NCI-H345 (cell line): ENCODE measurements at places on chromosomes 6 and 20.

DNA sequence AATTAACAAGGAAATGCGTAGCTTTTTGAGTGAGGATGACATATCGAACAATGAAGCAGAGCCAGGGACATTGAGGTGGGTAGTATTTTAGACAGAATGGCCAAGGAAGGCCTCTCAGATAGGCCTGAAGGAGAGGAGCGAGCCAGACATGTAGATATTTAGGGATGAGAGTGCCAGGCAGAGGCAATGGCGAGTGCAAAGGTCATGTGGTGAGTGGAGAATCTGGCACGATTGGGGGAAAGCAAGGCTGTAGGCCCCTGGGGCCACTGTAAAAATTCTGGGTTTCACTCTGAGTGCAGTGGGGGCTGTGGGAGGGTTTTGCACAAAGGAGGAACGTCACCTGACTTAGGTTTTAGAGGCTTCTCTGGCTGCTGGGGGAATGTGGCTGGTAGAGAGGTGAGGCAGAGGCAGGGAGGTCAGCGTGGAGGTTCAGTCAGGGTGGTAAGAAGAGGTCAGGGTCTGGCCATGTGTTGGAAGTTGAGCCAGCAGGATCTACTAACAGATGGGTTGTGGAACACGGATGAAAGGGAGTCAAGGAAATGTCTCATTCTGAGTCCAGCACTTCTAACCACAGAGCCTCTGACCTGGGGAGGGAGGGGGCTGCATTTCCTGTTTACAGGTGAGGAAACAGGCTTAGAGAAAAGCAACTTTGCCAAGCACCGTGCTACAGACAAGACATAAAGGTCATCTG is 11.3 kb downstream of the SIRPA start:
- DNase-seq: no peak

DNA sequence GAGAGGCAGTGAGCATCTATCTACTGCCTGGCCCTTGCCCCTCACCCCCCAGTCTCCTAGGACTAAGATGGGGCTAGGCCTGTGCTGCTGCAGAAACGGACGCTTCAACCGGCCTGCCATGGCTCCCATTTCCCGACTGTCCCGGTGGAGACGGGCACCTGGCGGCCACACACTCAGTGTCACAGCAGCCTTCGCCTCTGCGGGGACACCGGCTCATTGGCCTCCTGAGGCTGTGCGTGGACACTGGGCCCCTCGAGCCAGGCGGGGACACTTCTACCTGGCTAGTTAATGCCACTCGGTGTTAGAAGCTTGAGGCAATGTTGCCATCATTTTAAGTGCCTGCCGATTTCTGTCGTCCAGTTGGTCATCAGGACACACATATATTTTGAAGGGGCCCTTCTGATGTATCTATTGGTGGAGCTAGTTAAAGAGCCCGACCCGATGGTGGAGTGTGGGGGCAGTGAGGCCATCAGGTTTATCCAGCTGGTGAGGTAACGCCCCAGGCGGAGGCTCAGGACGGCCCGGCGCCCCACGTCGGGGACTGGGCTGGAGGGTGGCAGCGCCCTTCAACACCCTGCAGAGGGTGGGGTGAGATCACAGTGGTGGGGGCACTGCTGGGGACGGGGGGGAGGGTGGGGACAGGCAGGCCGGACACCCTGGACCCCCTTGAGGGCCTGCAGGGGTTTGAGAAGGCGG is 58.9 kb upstream of the GATA5 start:
- DNase-seq: no peak

GRCh38 chr6:12751694-12752325 is 35.2 kb downstream of the PHACTR1 start:
- DNase-seq: no peak

DNA sequence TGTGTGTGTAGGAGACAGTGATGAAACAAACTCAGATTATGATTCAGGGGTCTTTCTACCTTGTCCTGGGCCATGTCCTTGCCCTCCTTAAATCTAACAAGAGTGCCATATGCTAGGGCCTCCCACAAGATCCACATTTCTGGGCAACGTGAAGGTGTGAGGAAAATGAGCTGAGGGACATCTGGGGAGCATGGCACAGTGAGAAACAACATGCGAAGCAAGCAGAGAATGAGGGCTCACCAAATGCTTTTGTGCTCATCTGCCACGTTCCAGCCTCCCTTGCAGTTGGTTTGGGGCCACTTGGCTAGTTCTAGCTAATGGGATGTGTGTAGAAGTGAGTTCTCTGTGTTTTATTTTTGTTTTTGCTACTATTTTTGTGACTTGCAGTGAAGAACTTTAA is 21.4 kb upstream of the RNF182 start:
- DNase-seq: no peak

- no peak for DNase-seq
Observed at GRCh38 chr20:10093087-10093591, 58.4 kb downstream of the ANKEF1 start.

- no peak for DNase-seq
Observed at GRCh38 chr6:124714728-124715127, 247.5 kb upstream of the RNF217 start.

DNA sequence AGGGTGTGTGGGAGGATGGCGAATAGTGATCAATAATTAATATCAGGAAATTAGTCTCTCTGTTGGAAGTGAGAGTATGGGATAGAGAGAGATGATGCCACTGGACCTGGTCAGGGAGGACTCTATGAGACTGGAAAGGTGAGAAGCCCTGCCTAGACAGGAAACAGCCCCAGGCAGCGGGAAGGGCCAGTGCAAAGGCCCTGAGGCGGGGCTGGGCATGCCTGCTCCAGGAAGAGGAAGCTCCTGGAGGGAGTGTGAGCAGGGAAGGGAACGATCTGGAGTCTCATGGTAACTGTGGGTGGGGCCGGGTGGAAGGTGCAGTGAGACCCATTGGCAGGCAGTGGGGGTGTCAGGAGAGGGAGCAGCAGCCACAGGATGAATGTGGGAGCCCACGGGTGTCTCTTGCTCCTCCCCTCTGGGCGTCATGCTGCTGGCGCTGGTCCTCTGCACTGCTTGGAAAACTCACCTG is 1.8 kb upstream of the CST3 start:
- DNase-seq: no peak

GRCh38 chr6:36834576-36835341 is 4.5 kb downstream of the CPNE5 start:
- no peak for DNase-seq

DNA sequence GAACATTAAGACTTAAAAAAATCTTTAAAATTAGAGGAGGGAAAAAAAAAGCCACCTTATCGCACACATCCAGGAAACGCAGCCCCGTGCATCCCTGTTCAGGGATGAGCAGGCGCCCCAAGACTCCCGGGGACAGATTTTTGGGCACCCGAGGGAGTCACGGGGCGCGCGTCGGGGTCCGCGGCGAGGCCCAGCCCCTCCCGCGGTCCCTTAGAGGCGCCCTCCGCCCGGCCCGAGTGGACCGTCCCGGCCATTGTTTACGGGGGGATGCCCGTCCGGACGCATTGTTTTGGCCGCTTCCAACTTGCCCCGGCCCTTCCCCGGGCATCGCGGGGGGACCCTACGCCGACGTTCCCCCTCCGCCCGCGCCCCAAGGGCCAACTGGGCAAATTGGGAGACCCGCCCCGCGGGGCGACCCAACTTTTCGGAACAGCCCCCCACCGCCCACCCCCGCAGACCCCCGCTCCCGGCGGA is 610 bp downstream of the ZNF217 start:
- no peak for DNase-seq

- DNase-seq: no peak
Observed at GRCh38 chr6:158069800-158070195, 88.1 kb downstream of the SYNJ2 start.

GRCh38 chr6:78615430-78615904 is 251.9 kb upstream of the IRAK1BP1 start:
- no peak for DNase-seq

GRCh38 chr6:24718449-24719124 is 367 bp downstream of the C6orf62 start:
- DNase-seq: no peak

DNA sequence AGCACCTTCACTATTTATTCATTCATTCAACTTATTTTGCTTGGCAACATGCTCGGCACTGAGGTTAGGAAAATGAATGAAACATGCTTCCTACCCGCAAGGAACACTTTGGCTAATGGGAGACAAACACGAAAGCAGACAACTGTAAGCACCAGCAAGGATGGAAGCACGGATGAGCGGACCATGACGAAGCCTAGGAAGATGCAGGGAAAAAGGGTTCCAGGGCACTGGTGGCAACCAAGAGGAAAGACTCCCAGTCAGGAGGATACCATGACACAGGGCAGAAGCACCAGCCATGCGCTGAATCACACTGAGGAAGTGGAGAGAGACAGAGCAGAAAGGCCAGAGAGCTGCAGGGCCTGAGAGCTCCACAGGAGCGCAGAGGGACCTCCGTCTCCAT is 9.8 kb downstream of the PDE10A start:
- no peak for DNase-seq

DNA sequence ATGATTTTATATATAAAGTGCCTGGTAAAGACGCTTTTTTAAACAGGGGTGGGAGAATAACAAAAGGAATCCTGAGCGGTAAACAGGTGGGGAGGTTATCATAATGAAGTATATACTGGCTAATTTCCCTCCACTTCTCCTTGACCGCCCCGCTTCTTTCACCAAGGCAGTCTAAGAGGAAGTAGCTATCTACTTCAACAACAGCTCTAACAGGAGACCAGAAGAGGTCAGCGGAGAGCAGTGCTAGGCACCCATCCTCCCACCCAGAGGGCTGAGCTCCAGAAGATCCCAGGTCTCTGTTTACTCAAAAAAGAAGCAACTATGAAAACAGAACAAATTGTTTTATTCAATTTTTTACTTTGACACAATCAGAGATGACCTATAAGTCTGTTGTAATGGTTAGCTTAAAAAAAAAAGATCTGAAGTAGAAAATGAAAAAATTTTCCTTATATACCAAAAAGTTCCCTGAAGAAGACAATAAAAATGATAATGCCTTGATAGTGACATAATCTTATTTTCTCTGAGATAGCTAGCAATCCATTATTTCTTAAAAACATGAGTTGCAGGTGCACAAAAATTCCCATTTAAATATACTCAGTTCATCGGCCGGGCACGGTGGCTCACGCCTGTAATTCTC is 141.1 kb downstream of the PDSS2 start:
- DNase-seq: peak; percentile 59

DNA sequence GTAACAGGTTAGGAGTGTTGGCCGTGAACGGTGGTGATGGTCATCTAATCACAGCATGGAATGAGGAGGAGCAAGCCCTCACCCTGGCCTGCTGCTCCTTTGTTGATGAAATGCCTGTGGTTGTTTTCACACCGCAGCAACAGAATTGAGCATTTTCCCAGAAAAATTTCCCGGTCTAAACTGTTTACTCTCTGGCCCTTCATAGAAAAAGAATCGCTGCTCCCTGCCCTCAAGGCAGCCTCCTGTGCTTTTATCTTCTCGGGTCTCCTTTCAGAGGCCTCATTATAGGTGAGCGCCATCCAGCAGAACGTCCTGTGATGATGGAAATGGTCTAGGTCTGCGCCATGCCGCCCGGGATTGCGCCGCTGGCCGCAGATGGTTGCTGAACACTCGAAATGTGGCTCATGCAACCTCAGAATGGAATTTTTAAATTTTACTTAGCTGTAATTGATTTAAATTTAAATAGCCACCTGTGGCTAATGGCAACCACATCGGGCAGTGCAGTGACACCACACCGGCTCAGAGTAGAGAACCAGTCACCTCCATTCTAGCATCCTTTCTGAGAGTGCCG is 30.2 kb downstream of the PHACTR3 start:
- no peak for DNase-seq

DNA sequence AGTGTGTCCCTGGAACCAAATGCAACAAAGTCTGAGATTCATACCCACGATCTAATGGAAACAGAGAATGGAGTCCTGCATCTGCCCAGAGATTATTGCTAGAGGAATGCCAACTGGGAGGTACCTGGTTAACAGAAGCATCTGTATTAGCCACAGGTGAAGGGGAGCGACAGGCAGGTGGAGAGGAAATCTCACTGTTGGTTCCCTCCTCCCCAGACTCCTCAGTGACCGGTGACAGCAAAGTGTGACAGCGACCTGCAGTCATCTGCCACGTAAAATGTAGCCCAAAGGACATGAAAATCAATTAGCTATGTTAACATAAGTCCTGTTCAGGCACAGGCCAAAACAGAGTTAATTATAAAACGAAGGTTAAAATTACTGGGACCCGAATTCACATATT is 336.6 kb downstream of the SYNE1 start:
- no peak for DNase-seq

DNA sequence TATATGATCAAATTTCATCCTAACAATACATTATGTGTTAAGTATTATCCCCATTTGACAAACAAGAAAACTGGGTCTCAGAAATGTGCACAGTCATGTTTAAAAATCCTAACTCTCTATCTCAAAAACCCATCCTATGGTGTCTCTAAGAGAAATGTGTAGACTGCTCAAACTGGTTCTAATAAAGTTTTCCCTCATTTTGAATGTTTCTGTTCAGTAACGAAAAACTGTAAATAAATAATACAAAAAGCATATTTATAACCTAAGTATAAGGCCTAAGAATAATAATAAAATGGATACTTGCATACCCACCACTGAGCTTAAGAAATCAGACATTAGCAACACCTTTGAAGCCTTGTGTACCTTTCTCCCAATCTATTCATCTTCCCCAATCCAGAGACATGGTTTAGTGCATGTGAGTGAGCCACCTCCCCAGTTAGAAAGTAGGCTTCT is 39.0 kb downstream of the TNFAIP3 start:
- no peak for DNase-seq

GRCh38 chr6:33377171-33377570 is 14.5 kb upstream of the KIFC1 start:
- no peak for DNase-seq

DNA sequence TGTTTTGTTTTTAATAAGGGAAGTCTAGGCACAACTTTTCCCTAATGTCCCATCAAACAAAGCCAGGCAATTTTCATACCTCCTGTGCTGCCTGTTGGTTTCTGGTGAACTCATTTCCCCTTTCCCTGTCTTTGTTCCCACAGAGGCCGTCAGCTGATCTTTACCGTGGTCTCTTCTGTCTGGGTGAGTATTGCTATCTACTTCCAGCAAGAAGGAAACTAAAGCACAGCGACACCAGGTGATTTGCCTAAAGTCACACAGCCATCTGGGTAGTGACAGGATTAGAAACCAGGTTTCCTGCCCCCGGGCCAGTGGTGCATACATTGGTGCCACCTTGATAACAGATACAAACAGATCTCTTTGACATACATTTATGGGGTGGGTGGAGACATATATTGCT is 59.6 kb downstream of the RAB44 start:
- DNase-seq: no peak

DNA sequence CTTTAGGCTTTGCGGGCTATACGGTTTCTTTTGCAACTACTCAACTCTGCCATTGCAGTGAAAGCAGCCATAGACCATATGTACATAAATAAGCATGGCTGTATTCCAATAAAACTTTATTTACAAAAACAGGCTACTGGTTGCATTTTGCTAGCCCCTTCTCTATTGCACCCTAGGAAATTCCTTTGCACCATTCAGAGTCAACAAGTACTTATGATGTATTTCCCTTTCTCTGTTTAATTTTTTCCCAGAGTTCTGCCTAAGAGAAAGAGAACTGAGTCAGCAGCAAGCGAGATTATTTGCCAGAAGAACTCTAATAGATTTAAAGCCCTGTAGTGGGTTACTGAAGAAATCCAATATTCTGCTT is 33.8 kb downstream of the ADGRF1 start:
- no peak for DNase-seq
